Type B pancreatic cell (in vitro differentiated cells): ENCODE measurements at places on chromosomes 16 and 17.

DNA sequence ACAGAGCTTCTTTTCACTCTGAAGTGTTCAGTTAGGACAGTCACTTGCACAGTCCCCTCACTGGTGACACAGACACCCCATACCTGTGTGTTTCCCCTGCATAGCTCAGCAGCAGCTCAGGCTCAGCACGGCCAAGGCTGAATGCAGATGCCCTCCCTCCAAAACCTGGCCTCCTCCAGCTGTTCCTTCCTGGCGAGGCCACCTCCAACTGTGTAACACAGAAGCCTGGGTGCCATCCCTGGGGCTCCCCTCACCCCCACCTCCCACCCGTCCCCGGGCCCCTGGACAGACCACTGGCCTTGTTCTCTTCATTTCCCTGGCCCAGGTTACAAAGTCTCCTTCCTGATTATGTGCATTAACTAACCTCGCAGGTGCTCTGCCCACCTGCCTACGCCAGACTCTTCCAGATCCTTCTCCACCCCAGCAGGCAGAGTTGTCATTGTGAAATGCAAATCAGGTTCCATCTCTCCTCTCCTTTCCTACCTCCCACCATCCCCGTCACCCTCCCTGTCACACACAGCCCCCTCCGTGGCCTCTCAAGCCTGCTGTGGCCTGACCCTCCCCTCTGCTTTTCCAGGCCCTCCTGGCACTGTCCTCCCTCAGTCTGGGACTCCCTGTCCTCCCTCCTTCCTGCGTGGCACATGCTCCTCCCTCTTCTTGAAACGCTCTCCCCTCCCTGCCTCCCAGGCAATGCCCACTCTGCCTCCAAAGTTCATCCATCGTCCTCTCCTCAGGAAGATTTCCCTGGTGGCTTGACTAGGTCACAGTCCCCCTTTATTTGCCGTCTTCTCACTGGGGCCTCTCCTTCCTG, 26.4 kb downstream of the MLYCD start:
- no peak for DNase-seq

GRCh38 chr17:34391241-34391640, 28.2 kb upstream of the CCL1 start:
- no peak for DNase-seq

DNA sequence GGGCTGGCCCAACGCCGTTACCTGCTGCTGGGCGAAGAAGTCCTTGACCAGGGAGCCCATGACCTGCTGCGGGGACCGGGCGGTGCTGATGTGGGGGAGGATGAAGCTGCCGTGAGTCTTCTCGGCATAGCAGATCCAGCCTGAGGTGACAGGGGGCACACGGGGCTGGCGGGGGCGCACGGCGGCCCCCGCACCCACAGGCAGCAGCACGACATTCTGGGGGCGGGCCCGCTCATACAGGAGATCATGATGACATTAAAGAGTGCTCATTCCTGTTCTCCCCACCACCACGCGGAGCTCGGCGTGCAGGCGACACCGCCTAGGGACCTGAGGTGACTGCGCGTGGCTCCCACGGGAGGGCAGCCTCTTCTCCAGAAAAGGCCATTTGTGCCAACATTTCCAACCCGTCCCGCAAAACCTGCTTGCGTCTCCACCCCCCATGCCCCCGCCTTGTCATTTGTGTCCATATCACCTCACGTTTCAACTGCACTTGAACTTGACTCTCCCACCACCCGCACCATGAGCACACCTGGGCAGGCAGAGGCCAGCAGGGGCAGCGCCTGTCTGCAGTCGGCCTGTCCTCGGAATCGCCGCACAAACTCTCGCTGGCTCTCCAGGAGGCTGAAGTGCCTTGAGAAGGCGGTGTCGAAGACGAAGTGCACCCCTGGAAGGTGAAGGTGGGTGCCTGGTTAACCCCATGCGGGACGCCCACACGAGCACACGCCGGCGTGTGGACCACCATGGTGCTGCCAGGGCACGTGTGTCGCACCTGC, 6.4 kb downstream of the CIAO3 start:
- DNase-seq = no peak

- no peak for DNase-seq
Observed at GRCh38 chr17:78144736-78145641, 1.2 kb upstream of the C17orf99 start.

- DNase-seq = no peak
Observed at GRCh38 chr17:43216762-43217613, 5.3 kb downstream of the TMEM106A start.

GRCh38 chr16:68246666-68247065, 1.5 kb downstream of the PLA2G15 start:
- no peak for DNase-seq

- peak; percentile 29 for DNase-seq
Observed at GRCh38 chr17:40553694-40554534, 11.4 kb downstream of the CCR7 start.

- no peak for DNase-seq
Observed at GRCh38 chr17:39939588-39940419, 12.3 kb downstream of the LRRC3C start.

DNA sequence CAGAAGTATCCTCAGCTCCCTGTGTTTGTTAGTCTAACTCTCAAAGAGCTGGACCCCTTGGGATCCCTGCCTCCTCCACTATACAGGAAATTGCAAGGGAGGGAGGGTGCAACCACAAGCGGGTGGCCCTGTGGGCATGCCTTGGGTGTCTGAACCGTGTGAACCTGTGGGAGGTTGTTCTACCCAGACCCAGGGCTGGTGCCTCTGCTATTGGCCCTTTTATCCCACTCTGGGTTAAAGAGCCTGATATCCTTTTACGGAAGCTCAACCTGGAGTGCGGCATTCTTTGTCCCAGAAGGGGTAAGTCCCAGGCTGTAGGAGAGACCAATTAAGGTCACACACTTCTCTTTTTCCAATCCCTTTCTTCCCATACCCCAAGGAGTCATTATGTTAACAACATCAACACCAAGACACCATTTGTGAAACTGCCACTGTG, 53.4 kb downstream of the ARSG start:
- no peak for DNase-seq

DNA sequence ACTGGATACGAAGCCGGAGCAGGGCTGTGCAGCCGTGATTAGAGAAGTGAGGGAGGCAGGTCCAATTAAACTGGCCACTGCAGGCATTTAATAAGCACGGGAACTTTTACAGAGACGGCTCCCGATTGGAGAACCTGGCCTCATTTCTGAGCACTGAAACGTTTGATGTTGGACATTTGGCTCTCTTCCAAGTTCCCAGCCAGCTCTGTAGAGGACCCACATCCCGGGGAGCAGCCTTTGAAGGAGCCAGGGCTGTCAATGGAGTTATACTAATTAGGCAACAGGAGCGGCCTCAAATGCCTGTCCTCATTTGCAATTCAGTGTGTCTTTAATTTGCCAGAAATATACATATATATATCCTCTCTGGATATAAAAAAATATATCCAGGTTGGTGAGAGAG, 499.4 kb upstream of the C16orf82 start:
- no peak for DNase-seq

DNA sequence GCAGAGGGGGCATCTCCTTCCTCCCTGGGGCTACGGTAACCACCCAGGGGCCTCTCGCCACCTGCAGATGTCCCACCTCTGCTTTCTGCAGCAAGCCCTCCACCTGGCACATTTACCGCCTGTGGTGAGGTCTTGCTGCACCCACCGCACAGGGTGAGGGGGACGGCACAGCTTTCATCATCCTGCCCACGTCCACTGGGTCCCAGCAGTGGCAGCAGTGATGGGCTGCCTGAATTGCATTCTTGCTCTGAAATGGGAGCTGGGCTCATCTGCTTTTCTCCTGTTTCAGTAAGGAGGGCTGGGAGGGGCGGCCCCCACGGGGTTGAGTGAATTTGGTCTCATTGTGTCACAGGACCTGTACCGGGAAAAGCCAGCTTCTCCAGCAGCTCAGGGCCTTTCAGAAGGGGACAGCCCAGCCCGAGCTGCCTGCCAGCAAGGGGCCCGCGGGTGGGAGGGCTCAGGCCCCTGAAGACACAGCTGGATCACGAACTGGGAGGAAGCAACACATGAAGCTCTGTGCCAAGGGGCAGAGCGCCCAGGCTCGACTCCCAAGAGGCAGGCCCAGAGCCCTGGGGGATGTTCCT, 12.7 kb downstream of the DNAAF8 start:
- no peak for DNase-seq

DNA sequence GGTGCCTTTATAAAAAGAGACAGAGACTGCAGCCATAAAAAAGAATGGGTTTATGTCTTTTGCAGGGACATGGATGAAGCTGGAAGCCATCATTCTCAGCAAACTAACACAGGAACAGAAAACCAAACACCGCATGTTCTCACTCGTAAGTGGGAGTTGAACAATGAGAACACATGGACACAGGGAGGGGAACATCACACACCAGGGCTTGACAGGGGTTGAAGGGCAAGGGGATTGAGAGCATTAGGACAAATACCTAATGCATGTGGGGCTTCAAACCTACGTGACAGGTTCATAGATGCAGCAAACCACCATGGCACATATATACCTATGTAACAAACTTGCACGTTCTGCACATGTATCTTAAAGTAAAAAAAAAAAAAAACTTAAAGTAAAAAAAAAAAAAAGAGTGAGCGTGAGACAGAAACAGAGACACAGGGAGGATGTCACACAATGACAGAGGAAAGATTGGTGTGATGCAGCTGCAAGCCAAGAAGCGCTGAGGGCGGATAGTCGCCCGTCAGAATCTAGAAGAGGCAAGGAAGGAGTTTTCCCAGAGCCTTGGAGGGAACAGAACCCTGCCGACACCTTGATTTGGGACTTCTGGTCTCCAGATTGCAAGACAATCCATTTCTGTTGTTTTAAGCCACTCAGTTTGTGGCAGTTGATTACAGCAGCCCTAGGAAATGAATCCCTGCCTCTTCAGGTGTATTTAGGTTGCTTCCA, 27.4 kb upstream of the TNS4 start:
- no peak for DNase-seq

DNA sequence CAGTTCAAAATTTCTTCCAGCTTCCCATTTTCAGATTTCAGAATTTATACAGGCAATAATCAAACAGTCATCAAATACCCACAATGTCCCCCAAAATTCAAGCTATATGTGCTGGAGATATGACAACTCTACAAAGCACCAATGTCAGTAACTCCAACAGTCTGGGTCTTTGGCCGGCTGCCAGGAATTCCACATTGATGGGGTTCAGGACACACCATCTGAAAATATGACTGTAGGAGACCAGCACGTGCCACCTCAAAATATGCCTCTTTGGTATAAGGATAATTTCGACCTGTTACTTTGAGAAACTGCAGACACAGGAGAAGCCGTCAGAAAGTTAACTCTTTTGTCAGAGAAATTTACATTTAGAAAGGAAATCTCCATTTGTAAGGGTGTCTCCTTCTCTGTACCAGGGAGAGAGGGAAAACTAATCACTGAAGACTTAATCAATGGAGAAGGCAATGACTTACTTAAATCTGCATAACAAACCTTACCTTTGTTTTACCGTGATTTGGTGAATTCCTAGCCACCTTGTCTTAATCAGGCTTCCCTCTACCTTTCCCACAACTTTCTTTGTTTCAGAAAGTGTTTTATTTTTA, 594.3 kb upstream of the CDH5 start:
- DNase-seq = no peak

DNA sequence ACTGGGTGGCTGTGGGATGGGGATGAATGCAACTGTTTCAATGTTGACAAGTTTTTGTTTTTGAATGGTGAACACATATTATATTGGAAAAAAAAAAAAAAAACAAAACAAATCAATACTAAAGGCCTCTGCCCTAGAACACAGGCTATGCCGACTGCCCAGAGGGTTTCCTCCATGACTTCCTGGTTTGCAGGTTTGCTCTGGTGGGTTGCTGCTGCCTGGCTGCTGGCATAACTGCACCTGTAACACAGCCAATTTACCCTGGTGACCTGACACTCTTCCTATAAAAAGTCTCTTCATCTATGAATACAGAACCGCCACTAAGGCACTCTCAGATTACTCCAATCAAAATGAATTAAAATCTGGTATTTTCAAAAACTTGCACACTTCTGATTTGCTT, 10.4 kb downstream of the GLYR1 start:
- DNase-seq = no peak

- DNase-seq = no peak
Observed at GRCh38 chr17:2385240-2386210, 15.3 kb downstream of the MNT start.

DNA sequence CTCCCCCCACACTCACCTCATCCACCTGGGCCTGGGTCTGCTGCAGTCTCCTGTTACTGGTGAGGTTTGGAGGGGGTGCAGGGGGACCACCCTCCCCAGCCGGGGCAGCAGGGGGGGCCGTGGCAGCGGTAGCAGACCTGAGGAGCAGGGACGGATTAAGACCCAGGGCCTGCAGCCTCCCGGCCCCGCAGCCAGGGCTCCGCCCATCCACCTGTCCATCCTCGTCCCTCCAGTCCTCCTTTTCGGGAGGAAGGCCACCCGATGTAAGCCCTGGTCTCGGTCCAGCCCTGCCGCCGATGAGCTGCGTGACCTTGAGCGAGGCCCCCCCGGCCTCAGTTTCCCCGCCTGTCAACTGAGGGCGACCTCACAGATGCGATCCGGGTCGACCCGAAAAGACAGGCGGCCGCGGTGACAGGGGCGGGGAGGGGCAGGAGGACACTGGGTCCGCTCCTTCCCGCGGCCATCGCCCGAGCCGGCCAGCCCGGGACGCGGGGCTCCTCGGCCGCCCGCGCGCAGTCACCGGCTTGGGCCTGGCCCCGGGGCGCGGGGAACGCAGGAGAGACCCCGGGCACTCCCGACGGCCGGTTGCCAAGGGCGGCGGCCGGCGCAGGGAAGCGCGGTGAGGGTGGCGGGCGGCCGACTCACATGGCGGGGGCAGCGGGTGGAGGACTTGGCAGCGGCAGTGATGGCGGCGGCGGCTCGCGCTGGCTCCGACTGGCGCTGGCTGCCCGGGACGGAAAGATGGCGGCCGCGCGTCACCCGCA, at the start of gene VAMP2:
VAMP2 (minus strand) TSS at position 716 of the 764 bp plus-strand sequence; CDS start at position 647, 69 bp downstream.
- DNase-seq = peak; percentile 89

DNA sequence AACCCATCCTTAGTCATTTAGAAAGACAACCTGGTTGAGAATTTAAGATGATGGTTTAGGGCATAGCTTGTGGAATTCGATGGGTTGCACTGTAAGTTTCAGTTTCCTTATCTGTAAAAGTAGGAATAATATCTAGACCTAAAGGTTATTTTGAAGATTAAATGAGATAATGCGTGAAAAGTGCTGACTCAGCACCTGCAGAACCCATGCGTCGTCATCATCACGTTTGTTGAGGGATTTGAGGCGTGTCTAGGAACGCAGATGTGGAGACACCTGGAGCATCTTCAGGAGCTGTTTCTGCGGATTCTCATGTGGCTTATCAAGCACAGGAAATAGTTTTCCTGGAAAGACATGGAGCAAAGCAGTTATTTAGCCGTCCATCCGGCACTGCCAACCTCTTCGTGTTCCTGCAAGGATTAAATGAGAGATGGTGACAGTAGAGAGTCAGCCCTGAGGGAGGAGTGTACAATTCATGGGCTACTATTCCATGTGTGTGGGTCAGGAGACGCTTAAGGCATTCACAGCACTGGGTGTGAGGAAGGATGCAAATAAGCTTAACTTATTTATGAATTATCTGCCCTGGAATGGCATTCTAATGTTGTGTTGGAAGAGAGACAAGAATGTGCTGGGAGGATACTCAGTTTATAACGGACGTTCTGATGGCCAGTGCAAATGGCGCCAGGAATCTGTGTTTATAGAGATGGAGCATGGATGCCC, 536.1 kb downstream of the MAF start:
- DNase-seq = no peak
